CD4-positive, alpha-beta T cell treated with Interleukin-2 at 100 ng/mL for 4 hours (primary cell): ENCODE measurements at places on chromosomes 5 and 9.
A peak's percentile ranks its signal among the peaks of the same experiment; 100 is the strongest.

DNA sequence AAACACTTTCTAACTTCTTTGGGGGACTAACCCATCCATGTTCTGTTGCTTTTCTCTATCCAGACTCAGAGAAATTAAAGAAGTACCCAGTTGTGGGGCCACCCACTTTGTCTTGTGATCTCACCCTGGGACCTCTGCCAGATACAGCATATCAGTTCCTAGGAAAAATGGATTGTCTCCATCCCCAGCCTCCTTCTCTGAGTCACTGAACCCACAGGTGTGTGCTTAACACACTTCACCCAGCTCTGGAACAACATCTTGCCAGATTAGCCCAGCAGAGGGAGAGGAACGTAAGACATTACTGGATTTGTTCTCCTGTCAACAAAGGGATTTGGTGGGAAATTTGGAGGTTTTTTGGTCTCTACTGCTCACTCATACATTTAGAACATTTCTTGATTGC lies 19.2 kb downstream of the FAM240B start:
- DNase-seq = no peak

DNA sequence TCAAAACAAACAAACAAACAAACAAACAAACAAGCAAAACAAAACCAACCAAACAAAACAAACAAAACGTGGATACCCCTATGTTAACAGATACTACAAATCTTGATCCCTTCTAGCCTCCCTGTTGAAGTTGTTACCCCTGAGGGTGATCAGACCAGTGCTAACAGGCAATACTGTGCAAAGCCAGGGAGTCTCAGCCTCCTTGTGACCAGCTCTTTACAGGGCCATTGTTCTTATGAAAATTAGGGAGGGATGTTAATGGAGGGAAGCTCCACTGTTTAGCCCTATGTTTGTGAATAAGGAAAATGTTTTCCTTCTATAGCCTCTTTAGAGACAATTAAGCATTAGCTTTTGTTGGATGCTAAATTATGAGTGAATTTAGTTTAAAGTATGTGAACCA lies 1072.1 kb upstream of the WWC1 start:
- DNase-seq = no peak

DNA sequence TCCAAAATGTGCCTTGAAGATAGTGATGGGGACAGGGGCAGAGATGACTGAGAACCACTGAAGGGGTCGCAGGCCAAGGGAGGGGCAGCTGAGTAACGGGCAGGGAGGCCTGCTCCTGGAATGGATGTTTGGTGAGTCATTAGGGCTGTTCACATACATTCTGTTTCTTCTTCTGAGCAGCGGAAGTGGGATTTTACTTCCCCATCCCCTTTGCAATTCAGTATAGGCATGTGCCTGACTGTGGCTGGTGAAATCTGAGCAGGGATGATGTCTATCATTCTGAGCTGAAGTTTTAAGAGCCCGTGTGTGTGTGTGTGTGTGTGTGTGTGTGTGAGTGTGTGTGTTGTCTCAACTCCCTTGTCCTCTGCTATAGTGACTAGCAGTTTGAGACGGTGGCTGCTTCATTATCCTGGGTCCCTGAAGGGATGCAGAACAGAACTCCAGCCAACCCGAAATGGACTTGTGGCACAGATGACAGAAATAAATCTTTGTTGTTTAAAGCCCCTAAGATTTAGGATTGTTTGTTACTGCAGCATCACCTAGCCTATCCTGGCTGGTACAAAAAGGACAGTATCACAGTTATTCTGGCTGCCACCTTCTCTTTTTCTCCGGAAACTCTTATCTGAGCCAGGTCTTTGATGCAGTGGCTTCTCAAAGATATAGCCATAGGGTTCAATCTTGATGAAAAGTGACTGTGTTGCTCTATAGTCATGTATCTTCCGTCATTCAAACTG lies 29.2 kb upstream of the TGFBI start:
- no peak for DNase-seq

DNA sequence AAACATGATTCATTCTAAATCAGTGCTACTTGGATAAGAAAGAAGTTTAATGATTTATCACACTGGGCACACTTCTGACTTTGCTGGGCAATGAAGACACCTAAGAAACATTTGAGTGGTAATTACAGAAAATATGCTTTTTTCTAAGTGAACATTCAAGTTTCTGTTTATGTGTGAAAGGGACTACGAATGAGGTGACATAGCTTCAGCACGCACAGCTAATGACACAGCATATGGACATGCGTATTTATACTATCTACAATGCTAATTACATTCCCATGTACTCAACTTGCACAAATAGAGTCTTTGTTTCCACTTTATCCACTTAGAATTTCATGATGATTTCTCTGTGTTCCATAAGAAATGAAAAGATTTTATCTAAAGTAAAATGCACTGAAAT lies 40.6 kb downstream of the FREM1 start:
- no peak for DNase-seq

- DNase-seq = no peak
Observed at GRCh38 chr9:77663754-77664153, 15.6 kb upstream of the GNA14 start.

DNA sequence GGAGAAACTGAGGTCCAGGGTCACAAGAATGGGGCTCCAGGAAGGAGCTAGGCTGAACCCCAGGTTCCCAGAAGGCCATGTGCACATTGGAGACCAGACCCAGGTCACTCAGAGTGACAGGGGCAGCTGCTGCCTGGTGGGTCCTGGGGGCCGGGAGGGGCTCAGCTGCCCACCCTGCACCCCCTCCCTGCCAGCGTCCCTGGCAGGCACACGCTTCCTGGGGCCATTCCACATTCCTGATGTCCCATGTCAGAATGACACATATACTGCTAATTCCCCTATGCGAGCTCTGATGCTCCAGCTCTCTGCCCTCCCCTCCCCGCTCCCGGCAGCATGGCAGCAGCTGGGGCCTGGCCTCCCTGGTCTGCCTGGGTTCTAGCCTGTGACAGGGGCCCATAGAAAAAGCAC lies 14.0 kb downstream of the FGFR4 start:
- no peak for DNase-seq

- peak; percentile 13 for DNase-seq
Observed at GRCh38 chr9:105693435-105694189, 729 bp upstream of the TMEM38B start.

- no peak for DNase-seq
Observed at GRCh38 chr5:61919920-61920319, 386.1 kb upstream of the KIF2A start.

- no peak for DNase-seq
Observed at GRCh38 chr5:10511741-10512640, 51.9 kb upstream of the ANKRD33B start.

DNA sequence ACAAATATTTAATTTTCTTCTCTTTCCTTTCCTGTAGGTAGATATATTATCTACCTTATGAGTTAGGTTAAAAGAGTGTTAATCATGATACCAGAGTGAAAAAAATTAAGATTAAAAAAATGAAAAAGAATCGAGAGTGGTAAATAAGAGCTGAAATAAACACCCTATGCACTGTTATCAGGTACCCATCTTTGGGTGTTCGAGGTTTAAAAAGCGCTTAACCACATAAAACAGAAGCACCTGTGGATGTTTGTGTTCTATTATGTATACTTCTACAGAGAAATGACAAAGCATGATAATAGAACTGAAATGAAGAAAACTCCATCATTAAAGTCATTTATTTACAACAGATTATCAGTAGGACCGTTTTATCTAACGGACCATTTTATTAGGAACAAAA lies 25.7 kb upstream of the GCNT4 start:
- DNase-seq = peak; percentile 48

GRCh38 chr5:168929656-168930055 lies 350.5 kb upstream of the PANK3 start:
- no peak for DNase-seq

- no peak for DNase-seq
Observed at GRCh38 chr5:132261881-132262845, 4.7 kb downstream of the PDLIM4 start.

- DNase-seq = no peak
Observed at GRCh38 chr9:135566552-135566951, 5.0 kb downstream of the PAEP start.

DNA sequence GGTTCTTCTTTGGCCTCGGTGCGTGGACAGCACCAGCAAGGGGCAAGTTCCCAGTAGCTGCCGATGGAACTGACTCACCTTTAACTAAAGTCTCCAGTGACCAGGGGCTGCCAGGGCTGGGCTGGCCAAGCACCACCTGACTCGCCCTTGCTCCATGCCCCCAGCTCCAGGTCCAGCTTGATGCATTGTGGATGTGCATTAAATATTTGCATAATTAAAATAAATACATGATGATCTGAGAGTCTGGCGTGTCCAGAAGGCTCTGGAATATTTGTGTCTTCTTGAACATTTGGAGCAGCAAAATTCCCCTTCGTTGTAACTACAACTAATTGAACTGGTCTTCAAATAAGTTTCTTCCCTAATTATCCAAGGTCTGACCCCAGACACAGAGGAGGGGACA lies 9.5 kb upstream of the PRDM12 start:
- no peak for DNase-seq

- DNase-seq = no peak
Observed at GRCh38 chr9:112322701-112323377, 10.6 kb downstream of the PTBP3 start.

GRCh38 chr5:43437062-43437660 lies 25.0 kb upstream of the CCL28 start:
- no peak for DNase-seq

GRCh38 chr9:4829969-4830368 lies 37.2 kb downstream of the RCL1 start:
- no peak for DNase-seq

DNA sequence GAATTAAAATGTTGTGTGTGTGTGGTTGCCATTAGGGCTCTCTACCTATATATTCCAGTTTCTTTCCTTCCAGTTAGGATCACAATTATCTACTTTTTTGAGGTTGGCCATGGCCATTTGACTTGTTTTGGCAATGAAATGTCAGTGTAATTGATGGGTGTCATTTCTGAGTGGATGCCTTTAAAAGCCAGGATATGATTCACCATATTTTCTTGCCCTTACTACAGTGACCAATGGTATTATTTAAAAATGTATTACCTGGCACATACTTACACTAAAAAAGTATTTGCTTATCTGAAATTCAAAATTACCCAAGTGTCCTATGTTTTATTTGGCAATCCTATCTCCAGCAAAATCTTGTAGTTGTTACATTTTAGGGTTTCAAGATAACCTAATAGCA lies 258.7 kb upstream of the ACTBL2 start:
- DNase-seq = no peak

- peak; percentile 55 for DNase-seq
Observed at GRCh38 chr9:89532478-89532877, 34.6 kb upstream of the SEMA4D start.

DNA sequence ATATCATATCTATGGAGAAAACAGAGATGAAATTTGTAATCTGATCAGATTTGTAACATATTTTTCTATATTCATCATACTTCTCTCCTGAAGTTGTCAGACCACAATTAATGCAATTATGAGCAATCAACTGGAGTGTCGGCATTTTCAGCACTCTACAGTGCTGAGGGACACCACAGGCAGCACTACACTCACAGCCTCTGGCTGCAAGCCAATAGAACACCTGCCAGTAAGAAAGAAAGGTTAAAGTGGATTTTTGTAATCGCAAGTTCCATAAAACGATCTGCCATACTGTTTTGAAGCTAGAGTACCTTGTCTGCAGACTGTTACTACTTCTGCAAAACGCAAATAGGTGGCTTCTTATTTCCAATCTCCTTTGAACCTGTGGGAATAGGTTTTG lies 147.6 kb downstream of the ADAMTS6 start:
- DNase-seq = no peak

- no peak for DNase-seq
Observed at GRCh38 chr9:35905912-35906679, at the start of gene HRCT1. HRCT1 (plus strand) TSS chr9:35906202; CDS start chr9:35906288, 86 bp downstream.

DNA sequence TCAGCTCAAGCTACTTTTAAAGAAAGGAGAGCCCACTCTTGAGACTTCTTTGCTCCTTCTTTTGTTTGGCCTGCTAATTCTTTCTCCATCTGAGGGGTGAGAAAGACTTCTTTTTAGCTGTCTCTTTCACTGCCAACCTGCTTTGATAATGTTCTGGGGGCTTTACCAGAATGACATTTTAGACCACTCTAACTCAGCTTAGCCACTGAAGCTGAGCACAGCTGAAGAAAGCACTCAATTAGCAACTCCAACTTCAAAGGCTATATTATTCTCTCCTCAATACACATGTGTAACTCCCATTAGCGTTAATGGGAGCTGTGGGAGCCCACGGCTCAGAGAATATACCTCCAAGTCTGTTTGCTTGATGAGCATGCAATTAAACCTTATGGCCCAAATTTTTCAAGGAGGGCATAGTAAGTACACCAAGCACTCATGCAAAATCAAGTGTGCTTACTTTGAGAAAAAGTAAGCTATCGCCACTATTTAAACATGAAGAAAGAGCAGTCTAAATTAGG lies 815.4 kb upstream of the DMAC1 start:
- no peak for DNase-seq

- DNase-seq = no peak
Observed at GRCh38 chr5:91170266-91170665, 212.9 kb downstream of the ARRDC3 start.

- no peak for DNase-seq
Observed at GRCh38 chr5:73357576-73357975, 91.0 kb downstream of the FOXD1 start.

GRCh38 chr9:38286766-38287165 lies 105.7 kb upstream of the ALDH1B1 start:
- DNase-seq = no peak

- peak; percentile 84 for DNase-seq
Observed at GRCh38 chr9:32526041-32526706, at the start of gene RIGI. RIGI (minus strand) TSS chr9:32526196; CDS start chr9:32526166, 30 bp downstream.
